SK-MEL-5 (cell line): ENCODE measurements at places on chromosomes 2 and 18. TPM values are rescaled to one million over a fixed set of nuclear protein-coding genes. Genes with fewer than 3 reads are reported as not detected.

GRCh38 chr2:52597346-52597745 is 1170.3 kb upstream of the CHAC2 start:
- no peak for DNase-seq

CNDP1 gene
- total RNA-seq, result 0.08 and 0.51 TPM in 2 replicates

MORN2 gene
- 39.3 and 40.4 TPM in 2 replicates for total RNA-seq

GRCh38 chr2:190113000-190113399 is 50.5 kb upstream of the MSTN start:
- no peak for DNase-seq

- peak; percentile 89 for DNase-seq
Measured at GRCh38 chr2:19955544-19956422, 34.1 kb downstream of the WDR35 start.

- DNase-seq, result no peak
Measured at GRCh38 chr2:197131558-197131855, 179.1 kb downstream of the ANKRD44 start.

ZSWIM2 gene
- total RNA-seq, result not detected in 2 replicates

GRCh38 chr2:183091954-183092345 is 13.4 kb downstream of the DUSP19 start:
- DNase-seq, result no peak

PUM2 gene
- total RNA-seq, result 36.1 and 43.4 TPM in 2 replicates

SP9 gene
- total RNA-seq, result 0.11 and 0.13 TPM in 2 replicates

GRCh38 chr2:230942371-230942770 is 17.3 kb upstream of the GPR55 start:
- peak; percentile 51 for DNase-seq

DNA sequence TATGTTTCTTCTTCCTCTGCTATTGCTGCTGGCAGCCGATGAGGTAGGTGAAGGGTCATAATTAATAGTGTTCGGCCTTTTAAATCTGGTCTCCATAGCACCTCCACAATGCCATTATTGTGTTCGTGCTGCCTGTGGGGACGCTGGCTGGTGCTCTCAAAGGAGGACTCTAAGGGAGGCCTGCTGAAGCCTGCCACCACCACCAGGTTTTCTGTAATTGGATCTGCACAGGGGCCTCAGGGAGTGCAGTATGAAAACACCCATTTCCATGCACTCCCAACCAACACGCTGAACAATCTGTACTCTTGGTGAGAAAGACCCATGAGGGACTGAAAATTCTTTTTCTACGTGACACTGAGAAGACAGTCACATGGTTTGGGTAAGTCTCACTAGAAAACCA is 17.6 kb upstream of the CLIP4 start:
- peak; percentile 72 for DNase-seq

SCG2 gene
- 5.9 and 6.6 TPM in 2 replicates for total RNA-seq

NPPC gene
- 2.1 and 2.4 TPM in 2 replicates for total RNA-seq

DNA sequence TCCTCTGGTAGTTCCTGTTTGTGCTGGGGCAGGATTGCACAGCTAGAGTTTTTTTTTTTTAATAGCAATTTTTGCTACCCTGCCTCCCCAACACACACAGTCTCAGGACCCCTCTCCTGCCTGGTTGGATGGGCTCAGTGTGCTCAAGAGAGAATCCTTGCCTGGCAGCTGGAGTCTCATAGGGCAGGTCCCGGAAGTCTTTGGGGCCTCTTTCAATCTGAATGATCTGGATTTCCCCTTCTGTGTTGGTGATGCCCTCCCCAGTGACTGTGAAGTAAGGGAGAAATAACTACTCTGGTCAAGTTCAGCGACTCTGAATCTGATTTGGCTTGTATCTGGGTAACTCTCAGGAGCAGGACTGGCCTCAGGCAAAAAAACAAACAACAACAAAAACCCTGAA is 220.6 kb upstream of the LRRTM1 start:
- DNase-seq, result no peak

GRCh38 chr18:70293166-70293565 is 4.3 kb downstream of the SOCS6 start:
- DNase-seq, result no peak

DNA sequence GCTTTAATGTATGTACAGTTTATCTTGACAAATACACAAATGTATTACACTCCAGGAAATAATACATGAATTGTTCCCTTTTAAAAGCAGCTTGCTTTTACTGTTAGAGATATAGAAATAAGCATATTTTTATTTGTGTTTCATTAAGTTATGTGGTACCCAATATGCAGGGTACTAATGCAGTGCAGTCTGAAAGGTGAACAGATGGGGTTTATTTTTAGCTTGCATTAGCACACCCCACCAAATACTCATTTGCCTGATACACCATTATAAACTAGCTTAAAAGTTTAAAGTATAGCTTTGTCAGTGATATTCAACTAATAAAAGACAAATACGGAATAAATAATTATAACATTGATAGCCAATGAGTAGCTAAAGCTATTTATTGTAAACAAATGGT is 394.7 kb upstream of the ZNF804A start:
- DNase-seq, result no peak

B3GNT7 gene
- total RNA-seq, result 20.2 and 21.5 TPM in 2 replicates

DNA sequence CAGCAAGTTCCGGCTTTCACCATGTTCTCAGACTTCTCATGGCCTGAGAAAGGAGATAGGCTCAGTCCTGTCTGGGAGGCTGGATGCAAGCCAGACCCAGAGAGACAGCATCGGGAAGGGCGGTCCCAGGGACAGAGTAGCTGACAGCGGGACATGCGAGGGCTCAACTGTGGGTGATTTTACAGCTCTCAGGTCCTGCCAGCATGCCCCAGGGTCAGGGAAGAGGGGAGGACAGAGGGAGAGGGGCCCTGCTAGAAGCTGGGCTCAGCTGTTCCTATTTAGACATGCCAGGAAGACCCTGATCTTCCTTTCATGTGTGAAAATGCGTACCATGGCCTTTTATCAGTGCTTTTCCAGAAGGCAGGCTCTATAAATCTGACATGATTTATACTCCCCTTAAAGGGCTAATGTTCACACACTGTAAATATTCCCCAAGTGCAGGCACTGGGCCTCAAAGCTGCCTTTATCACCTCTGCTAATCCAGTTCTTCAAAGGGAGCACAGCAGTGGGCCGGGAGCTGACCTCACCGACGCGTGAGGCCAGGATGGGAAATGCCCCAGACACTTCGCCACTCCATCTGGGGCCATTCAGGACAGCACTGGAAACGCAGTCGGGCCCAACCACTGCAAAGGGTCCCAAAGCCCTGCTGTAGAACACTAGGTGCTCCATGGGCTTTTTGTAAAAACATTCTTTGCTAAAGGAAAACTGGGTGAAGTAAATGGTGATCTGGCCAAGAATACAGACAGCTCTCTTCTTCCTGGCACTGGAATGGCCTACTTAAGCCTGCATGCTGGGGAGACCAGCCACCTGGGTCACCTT is 96.1 kb upstream of the LMAN1 start:
- DNase-seq, result no peak

DNA sequence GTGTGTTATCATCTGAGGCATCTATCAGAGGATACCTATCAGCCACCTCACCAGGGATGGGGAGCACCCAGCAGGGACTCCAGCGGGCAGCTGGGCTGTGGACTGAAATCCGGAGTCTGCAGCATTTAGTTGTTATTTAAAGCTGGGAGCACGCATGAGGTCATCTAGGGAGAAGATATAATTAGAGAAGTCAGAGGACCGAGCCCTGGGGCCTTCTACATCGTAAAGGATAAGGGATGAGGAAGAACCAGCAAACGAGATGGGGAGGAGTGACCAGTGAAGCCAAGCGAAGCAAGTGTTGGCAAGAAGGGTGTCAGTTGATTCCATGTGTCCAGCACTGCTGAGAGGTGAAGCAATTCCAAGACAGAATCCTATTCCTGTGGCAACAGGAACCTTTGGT is 70.3 kb downstream of the STEAP3 start:
- no peak for DNase-seq

DNA sequence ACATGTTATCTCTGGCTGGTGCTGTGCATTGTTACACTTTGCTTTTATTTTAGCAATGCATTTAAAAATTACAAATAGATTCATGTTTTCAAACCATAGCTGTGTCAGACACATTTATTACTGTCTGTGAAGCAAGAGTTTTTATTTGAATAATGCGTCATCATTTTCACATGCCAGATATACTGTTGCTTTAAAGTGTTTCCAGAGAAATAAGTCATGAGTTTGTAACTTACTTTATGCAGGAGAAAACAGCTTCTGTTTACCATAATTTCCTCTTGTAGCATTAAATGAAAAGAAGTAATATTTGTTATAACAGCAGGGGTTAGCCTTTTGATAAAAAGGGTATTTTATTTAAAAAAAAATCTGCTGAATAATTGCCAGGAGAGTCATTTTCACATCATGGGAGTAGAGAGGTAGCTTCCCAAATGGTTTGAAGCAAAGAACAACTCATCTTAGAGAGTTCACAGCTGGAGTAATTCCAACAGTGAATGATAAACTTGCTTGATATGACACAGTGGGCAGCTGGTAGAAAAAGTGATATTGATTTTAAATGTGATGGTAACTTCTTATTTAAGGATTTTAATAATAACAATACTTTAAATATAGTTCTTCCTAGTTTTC is 1274.5 kb upstream of the CRIM1 start:
- no peak for DNase-seq

PROM2 gene
- total RNA-seq, result not detected in 2 replicates

LYG1 gene
- 0.29 and 0.50 TPM in 2 replicates for total RNA-seq

- no peak for DNase-seq
Measured at GRCh38 chr2:15799432-15799827, 140.9 kb upstream of the MYCN start.

IL1R2 gene
- total RNA-seq, result 0.26 TPM in 1 of 2 replicates, not detected in the other

GRCh38 chr2:156088587-156088986 is 243.9 kb downstream of the NR4A2 start:
- no peak for DNase-seq

GCKR gene
- total RNA-seq, result not detected in 2 replicates

INO80B gene
- total RNA-seq, result 21.6 and 23.6 TPM in 2 replicates

DNA sequence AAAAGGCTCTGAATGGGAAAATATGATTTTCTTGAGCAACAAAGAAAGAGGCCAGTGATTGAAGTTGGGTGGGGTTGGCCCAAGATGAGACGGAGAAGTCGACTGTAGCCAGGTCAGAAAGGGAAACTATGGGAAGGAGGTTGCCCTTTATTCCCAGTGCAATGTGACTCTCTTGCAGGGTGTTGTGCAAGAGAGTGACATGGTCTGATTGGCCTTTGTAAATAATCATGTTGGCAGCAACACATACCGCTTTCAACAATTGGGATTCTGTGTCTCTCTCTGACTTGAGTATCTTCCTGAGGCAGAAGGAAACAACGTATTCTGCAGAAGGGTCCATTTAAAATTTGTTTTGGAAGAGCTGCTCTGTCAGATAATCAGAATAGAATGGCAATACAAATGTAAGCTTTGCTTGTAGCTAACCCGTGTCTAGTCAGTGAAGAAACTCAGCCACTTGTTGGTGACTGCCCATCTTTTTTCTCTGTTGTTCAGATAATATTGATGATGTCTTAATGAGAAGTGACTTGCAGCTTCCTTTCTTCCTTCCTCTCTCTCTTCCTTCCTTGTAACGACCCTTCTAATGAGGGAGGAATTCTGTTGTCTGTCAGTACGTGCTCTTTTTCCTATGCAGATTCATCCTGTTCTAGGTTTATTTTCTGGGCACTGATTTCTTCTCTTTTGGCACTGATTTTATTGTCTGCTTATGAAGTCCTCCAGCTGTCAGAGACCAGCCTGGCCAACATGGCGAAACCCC is 311.0 kb upstream of the FAM98A start:
- peak; percentile 68 for DNase-seq

VAMP8 gene
- 48.2 and 51.9 TPM in 2 replicates for total RNA-seq

- DNase-seq, result no peak
Measured at GRCh38 chr2:239255218-239255617, 145.6 kb downstream of the HDAC4 start.

GRCh38 chr2:10410823-10411437 is 37.2 kb downstream of the ODC1 start:
- DNase-seq, result no peak
